ENCODE measurements at places on chromosomes 5 and 9.

- H3K27me3 ChIP-seq = no peaks in the 10 kb centered on the region
- H3K4me3 ChIP-seq = no peak overlapping the region
Observed at GRCh38 chr9:131943351-131943841, 136.3 kb downstream of the MED27 start.

- H3K4me1 ChIP-seq = peaks cover 2% of the 10 kb centered on the region
- no peak for DNase-seq
- H3K4me3 ChIP-seq = no peak overlapping the region
- H3K27me3 ChIP-seq = no peaks in the 10 kb centered on the region
Observed at GRCh38 chr9:137174722-137175293, 3.0 kb upstream of the TMEM210 start.

DNA sequence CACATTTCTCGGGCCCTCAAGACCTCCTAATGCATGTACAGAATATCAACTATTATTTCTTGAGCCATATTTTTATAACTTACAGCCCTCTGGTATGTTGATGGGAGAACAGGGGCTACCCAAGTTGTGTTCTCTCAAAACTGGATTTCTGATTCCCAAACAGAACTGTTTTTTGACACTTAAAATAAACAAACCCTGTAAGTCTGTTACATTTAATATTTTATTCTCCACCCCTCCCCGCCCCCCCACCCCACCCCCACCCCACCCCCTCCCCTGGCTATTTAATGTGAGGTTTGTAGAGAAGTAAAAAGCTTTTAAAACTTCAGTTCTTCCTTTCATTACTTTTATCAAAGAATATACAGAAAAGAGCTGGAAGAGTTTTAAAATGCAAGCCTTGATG, 77.9 kb downstream of the FOXB2 start:
- H3K36me3 ChIP-seq = no peaks in the 10 kb centered on the region
- no peak overlapping the region for H3K27ac ChIP-seq
- H3K4me3 ChIP-seq = no peak overlapping the region
- DNase-seq = no peak

- H3K27me3 ChIP-seq = peaks cover 5% of the 10 kb centered on the region
- no peak overlapping the region for H3K27ac ChIP-seq
- H3K36me3 ChIP-seq = no peaks in the 10 kb centered on the region
- peaks cover 2% of the 10 kb centered on the region for H3K4me1 ChIP-seq
Observed at GRCh38 chr9:36842560-36843530, 191.2 kb downstream of the PAX5 start.

GRCh38 chr9:99588747-99589146, 232.9 kb upstream of the NR4A3 start:
- no peak overlapping the region for H3K27ac ChIP-seq
- peaks cover 14% of the 10 kb centered on the region for H3K4me1 ChIP-seq
- H3K27me3 ChIP-seq = peaks cover 19% of the 10 kb centered on the region
- no peak for DNase-seq
- no peaks in the 10 kb centered on the region for H3K36me3 ChIP-seq

Data from naive thymus-derived CD8-positive, alpha-beta T cell (primary cell).